ENCODE measurements at places on chromosomes 13 and 19. TPM values are rescaled to one million over a fixed set of nuclear protein-coding genes. Genes with fewer than 3 reads are reported as not detected.

Gene ZNF175
- 4.3 TPM for total RNA-seq

Gene POLD1
- 40.8 TPM for total RNA-seq

Gene KLF1
- total RNA-seq, result not detected

Gene TMC4
- total RNA-seq, result 0.14 TPM

Gene ZNF560
- 0.14 TPM for total RNA-seq

Gene JOSD2
- 18.0 TPM for total RNA-seq

Gene LILRB2
- not detected for total RNA-seq

Gene SULT2B1
- 0.42 TPM for total RNA-seq

Gene NCR1
- not detected for total RNA-seq

Gene WDR87
- not detected for total RNA-seq

Gene PNMA8A
- 0.98 TPM for total RNA-seq

Gene APBA3
- total RNA-seq, result 26.5 TPM

Gene COL4A2
- total RNA-seq, result 1,320 TPM

Gene ARRDC5
- not detected for total RNA-seq

Gene NRTN
- total RNA-seq, result 0.85 TPM

Gene NLRP5
- total RNA-seq, result not detected

Gene OLFM4
- total RNA-seq, result 0.28 TPM

Gene CYP2A6
- total RNA-seq, result not detected

Gene MYO9B
- 53.6 TPM for total RNA-seq

Gene RASGRP4
- not detected for total RNA-seq

Gene ZNF616
- total RNA-seq, result 8.5 TPM

Gene DNMT1
- total RNA-seq, result 37.9 TPM

Gene OR2Z1
- not detected for total RNA-seq

Gene CATSPERD
- not detected for total RNA-seq

Gene RYR1
- total RNA-seq, result 0.14 TPM

Gene CYP2F1
- not detected for total RNA-seq

Gene KLK7
- total RNA-seq, result not detected

Gene THSD8
- 0.23 TPM for total RNA-seq

Gene ZNF562
- 42.7 TPM for total RNA-seq

Gene KL
- total RNA-seq, result 1.0 TPM

Gene ZNF264
- total RNA-seq, result 65.0 TPM

Gene SBK3
- total RNA-seq, result 0.74 TPM

Gene PTGIR
- not detected for total RNA-seq

Gene JAK3
- total RNA-seq, result 3.2 TPM

Gene SIGLEC10
- total RNA-seq, result not detected

Gene CEACAM4
- total RNA-seq, result not detected

Gene EPSTI1
- 4.2 TPM for total RNA-seq

Gene FDX2
- total RNA-seq, result 18.7 TPM

Gene FBL
- 141 TPM for total RNA-seq

Gene SSC5D
- total RNA-seq, result 0.19 TPM

Gene KLK12
- not detected for total RNA-seq

Gene ZNF724
- total RNA-seq, result 8.7 TPM

Gene ZFR2
- total RNA-seq, result 0.17 TPM

Gene NTF4
- not detected for total RNA-seq

Gene MRPL54
- total RNA-seq, result 55.8 TPM

Gene CYP4F8
- total RNA-seq, result not detected

Gene ODAD3
- total RNA-seq, result 0.05 TPM

Gene SIGLEC12
- total RNA-seq, result not detected

Gene FLT1
- 74.7 TPM for total RNA-seq

Gene KASH5
- not detected for total RNA-seq

Gene KLK14
- not detected for total RNA-seq

All from dermis blood vessel endothelial cell (primary cell).